ENCODE measurements at places on chromosomes 3 and 15.
A peak's percentile ranks its signal among the peaks of the same experiment; 100 is the strongest.

- no peak for DNase-seq
Measured at GRCh38 chr3:29594261-29594660, 313.4 kb downstream of the RBMS3 start.

DNA sequence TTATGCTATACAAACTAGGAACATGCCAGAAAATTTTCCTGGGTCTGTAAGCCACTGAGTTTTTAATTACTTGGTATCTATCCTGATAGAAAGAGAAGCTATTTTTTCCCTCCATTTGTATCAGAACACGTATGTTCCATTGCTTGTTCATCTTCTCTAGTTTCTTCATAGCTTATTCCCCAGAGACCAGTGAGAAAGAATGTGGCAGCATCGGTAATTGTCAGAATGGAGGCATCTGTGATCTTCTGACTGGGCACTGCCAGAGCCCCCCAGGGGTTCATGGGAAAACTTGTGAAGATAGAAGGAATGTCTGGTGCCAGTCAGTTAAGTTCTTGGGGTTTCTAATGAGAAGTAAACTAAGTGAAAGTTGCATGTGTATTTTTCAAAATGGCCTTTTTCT lies 720.2 kb upstream of the GOLIM4 start:
- no peak for DNase-seq

DNA sequence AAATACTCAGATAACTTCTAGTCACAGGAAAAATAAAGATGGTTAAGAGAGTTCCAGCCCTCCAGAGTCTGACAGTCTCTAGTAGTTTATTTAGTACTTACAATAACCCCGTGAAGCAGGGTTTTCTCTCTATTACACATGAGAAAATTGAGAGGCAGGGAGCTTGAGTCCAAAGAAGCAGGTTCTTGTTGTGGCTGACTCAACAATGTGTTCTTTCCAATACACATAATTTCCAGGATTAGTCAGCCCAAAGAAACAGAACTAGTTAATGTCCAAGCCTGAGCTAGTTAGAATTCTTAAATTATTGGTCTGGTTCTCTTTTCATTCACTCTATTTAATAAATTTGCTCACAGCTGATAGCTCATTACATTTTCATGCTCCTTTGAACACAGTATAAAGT lies 49.9 kb downstream of the ALDH1A2 start:
- DNase-seq, result no peak

- DNase-seq, result no peak
Measured at GRCh38 chr3:79604681-79605080, 163.1 kb downstream of the ROBO1 start.

DNA sequence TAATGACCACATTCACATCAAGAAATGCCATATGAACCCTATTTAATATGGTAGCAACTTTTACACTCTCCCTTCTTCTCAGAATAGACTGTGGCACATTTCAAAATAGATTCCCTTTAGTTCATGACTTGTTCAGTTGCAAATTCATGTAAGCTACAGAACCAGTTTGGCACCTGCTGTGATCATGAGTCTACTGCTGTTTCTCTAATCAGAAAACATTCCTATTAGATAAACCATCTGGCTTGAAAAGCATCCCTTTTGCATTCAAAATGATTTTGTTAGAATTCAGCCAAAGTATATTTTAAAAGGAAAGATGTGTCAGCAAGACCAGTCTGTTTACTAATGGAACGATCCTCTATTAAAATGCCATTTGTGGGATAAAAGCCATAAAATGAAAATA lies 304.4 kb downstream of the BCHE start:
- no peak for DNase-seq

DNA sequence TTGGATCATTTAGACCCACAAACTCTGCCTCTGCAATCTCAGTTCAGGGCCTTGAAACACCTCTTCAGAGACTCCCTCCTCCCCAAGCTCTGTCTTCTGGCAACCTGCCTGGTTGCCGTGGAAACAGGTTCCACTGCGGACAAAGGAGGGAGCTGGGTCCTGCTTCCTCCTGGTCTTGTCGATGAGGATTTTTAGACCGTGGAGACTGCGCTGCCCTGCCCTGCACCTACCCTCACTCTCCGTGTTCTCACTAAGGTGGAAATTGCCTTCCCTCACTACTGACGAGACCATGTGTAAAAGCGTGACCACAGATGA lies at the start of gene RTP1:
Gene RTP1 (plus strand): TSS at position 152 of the 315 bp plus-strand sequence. CDS start 30 bp downstream, at position 182.
- no peak for DNase-seq

GRCh38 chr3:128497305-128498126 lies 4.5 kb upstream of the GATA2 start:
- DNase-seq, result peak; percentile 51

DNA sequence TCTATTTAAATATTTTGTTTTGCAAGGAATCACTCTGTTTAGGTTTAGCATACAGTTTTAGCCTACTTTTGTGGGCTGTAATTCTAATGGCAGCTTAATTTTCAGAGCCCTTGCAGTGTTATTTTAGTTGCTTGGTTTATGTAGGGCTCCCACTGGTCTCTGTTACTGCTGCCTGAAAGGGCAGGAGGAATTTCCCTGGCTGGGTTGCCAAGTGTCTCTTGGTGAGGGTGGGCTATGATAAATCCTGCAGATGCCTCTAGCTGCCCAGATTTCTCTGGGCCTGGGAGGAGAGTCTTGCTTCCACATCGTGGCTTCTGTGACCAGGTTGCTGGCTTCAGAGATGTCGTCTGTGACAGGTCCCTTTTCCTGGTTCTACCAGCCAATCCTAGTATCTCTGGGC lies 36.2 kb downstream of the ILDR1 start:
- no peak for DNase-seq

DNA sequence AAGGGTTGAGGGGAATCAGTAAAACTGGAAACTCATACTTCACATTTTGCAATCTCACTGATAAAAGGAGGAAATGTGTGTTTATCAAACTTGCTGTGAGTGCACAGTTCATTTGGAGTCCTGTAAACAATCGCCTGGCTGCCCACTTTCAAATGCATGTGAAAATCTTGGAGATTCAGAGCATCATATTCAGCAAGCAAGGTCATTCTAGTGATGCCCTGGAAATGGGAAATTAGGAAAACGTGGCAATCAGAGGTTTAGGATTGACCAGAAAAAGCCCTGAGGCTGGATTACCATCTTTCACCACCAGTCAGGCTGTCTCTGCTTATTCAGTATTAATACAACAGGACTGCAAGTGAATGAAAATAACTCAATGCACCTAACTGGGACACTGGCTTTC lies 23.9 kb downstream of the DPH6 start:
- DNase-seq, result no peak
